ENCODE measurements at places on chromosomes 7 and 10.

GRCh38 chr10:51430506-51430905, 268.9 kb downstream of the CSTF2T start:
- no peak for DNase-seq

- DNase-seq, result no peak
These were observed 11.1 kb downstream of the SYPL1 start for GRCh38 chr7:106100863-106101629.

- no peak for DNase-seq
These were observed 234.0 kb downstream of the TNS3 start for GRCh38 chr7:47347816-47348385.

DNA sequence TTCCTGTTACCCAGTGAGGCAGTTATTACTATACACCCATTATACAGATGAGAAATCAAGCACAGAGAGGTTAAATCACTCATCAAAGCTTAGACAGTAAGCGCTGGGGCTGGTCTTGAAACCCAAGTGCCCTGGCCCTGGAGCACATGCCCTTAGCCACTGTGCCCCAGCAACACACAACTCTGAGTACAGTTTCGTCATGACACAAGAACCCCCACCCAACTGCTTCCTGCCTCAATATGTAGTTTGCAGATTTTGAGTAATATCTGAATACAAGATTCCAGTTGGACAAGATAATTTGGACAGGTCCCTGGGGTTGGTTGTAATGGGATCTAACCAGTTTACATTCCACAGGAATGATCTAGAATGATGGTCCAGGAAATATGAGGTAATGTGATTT, 62.8 kb downstream of the SH3PXD2A start:
- DNase-seq, result no peak

DNA sequence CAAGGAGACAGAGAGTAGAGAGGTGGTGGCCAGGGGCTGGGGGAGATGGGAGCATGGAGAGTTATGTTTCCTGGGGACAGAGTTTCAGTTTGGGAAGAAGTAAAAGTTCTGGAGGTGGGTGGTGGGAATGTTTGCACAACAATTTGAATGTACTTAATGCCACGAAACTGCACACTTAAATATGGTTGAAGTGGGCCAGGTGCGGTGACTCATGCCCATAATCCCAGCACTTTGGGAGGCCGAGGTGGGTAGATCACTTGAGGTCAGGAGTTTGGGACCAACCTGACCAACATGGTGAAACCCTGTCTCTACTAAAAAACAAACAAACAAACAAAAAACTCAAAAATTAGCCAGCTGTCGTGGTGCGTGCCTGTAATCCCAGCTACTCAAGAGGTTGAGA, 137.2 kb downstream of the PFKFB3 start:
- no peak for DNase-seq

DNA sequence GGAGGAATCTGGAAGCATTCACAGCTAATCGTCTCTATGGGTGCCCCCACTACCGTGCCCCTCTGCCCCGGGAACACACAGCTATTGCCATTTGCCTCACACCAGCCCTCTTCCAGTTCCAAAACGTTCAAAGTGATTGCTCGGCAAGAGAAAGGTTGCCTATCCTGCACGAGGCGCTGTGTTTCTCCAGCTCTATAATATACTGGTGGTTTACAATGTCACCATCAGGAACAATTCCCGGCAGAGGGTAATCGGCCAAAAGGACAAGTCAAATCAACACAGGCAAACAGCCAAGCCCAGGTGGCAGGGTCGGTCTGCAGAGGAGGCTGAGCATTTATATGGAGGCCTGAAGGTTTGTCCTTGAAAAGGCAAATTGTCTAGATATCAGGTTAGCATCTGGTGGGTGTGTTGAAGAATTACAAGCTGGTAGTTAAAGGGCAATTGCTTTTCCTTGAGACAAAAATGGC, 29.2 kb upstream of the TNS3 start:
- no peak for DNase-seq

GRCh38 chr7:101625031-101625791, 3.9 kb downstream of the MYL10 start:
- DNase-seq, result no peak

DNA sequence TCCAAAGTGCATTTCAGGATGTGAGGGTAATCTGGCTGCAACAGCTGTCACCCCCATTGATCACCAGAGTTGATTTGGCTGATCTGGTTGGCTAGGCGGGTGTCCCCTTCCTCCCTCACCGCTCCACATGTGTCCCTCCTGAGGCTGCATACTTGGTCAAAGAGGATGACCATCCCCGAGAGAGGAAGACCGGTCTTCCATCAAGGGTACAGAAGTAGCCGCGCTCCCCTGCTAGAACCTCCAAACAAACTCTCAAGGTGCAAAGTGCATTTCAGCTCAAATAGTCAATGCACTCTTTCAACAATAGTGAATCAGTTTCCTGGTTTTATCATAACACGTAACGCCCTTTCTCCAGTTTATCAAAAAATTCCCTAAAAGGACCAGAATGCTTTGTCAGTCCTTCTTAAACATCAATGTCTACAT, 44.6 kb downstream of the CARD11 start:
- no peak for DNase-seq

DNA sequence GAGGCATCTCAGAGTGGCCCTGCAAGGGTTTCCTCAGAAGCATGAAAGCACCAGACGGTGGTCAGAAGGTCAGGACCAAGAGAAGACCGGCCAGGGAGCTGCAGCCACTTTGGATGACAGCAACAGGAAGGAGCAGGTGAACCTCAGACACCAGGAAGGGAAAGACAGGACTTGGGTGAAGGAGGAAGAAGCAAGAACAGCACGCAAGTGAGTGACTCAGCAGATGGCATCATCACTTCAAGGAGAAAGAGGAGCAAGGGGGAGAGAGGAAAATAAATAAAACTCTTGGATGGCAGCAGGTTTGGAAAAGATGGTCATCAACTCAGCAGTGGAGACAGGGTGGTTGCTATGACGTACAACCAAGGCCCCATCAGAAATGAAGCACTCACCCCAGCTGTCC, 31.6 kb downstream of the NCAPG2 start:
- DNase-seq, result no peak

DNA sequence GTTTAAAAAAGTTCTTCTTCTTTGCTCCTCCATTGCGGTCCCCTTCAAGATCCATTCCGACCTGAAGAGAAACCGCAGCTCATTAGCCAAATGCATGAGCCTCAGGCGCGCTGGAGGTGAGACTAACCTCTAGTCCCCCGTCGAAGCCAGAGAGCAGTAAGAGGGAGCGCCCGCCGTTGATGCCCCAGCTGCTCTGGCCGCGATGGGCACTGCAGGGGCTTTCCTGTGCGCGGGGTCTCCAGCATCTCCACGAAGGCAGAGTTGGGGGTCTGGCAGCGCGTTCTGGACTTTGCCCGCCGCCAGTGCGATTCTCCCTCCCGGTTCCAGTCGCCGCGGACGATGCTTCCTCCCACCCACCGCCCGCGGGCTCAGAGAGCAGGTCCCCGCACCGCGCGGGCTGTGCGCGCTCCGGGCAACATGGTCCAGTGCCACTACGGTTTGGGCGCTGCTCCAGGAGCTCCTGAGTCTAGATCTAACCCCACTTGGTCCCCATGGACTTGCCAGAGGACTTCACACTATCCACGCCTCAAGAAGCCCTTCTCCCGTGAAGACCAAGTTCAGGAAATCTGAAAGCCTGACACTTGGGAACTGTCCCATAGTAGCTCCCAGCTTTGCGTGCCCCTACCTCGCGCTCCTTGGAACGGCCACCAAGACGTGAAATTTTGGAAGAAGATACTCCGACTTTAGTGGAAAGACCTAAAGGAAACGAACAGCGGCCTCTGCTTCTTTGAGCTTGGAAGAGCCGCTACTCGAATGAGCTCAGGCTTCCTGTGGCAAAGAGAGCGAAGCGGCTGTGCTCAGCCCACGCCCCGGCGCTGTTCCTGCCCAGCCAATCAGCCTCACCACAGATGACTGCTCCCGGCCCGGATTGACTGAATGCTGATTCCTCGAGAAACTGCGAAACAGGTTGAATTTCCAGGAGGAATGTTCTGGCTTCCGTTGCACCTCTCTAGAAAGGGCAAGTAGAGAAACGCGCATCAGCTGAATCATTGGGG, at the start of gene ABCB1:
Gene ABCB1, minus strand, starts transcription at position 755 of the 995 bp plus-strand sequence. Its CDS starts 700 bp downstream, at position 55.
- peak; percentile 63 for DNase-seq

DNA sequence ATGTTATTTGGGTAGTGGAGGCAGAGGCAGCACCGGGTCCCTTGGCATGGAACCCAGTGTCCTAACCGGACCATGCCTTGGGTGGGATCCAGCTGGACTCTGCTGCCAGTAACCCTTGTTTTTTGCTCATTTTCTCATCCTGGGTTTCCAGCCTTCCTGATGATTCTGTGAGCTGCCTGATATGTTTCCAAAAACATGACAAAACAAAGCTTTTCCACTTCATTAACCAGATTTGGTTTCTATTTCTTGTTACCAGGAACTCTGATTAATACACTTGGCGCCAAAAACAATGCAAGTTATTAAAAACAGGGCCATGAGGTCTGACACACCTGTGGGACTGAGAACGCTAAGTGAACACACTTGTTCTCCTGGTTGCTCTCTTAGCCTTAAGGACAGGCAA, 32.8 kb upstream of the DLG5 start:
- no peak for DNase-seq

DNA sequence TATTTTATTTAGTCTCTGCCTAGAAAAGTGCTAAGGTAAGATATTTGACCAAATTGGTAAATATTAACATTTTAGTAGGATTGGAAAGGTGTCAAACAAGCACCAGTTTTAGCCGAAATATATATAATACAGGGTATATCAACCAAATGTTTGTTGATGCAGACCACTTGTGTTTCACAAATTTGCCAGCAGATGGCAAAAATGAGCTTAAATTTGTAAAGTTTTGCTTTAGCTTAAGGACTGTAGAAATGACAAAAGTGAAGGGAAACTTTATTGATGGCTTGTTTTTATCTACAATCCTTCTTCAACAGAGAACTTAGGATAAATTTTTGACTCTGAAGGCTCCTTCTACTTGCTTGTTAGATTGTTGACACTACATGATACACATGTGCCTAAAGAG, 4.8 kb upstream of the POLR1F start:
- DNase-seq, result peak; percentile 36

DNA sequence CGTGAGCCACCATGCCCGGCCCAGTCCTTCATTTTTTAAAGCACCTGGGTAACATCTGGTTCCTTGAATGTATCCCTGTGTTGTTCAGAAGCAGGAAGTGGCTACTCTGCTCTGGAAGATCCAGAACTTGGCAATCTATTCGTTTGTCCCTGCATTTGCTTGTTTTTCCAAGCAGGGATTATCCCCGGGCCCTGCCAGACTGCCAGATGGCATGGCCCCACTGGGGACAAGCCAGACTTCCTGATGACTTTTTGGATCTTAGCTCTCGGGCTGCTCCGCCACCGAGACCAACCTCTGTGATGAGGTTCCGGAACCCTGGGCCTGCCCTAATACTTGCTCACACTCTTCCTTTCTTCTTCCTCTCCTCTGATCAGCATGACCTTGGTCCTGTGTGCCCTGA, 496.7 kb downstream of the TYW1 start:
- DNase-seq, result no peak

DNA sequence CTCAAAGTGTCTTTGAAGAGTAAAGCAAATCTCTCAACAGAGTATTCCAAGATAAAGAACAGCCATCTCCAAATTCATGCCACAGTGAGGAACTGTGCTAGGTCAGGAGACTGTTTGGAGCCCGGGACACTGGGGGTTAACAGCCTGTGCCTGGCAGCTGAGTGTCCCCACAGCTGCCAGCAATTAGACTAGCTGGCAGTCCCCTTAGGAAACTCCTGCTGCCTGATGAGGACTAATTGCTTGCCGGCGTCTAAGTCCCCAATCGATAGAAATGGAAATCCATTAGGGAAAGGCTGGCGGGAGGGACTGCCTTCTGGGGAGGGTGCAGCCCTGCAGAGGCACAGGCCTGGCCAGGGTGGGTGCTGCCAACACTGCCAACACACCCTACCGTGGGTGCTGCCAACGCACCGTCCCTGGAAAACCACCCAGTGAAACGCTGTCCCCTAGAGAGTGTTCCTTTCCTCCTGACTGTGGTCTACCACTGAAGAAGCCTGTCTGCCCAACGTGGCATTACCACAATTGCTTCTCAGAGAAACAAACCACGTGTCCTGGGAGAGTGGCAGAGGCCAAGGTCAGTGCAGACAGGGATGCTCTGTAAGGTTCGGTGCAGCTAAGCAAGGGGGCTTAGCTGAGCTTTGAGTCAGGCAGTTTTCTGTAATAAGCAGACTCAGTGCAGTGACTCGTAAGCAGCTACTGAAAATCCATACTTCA, 60.8 kb downstream of the XRCC2 start:
- DNase-seq, result no peak

Data from activated CD4-positive, alpha-beta T cell treated with anti-CD3 and anti-CD28 coated beads, Interleukin-2, Interleukin-6, amounts not matched to agents 100 ng/mL and 50 ng/mL, durations not matched to agents 16 hours and 8 hours (primary cell).